Placental epithelial cell (primary cell): ENCODE measurements at places on chromosomes 5 and 9. TPM values are rescaled to one million over a fixed set of nuclear protein-coding genes. Genes with fewer than 3 reads are reported as not detected.

ADAMTSL1 gene
- total RNA-seq, result 0.79 TPM in 1 of 2 replicates, not detected in the other

ZNF879 gene
- total RNA-seq, result 4.4 and 7.5 TPM in 2 replicates

MAP1B gene
- 186 and 212 TPM in 2 replicates for total RNA-seq

SLCO6A1 gene
- not detected in 2 replicates for total RNA-seq

IL5 gene
- not detected in 2 replicates for total RNA-seq

FAM151B gene
- 5.1 and 5.6 TPM in 2 replicates for total RNA-seq

FYB1 gene
- total RNA-seq, result not detected in 2 replicates
